ENCODE measurements at places on chromosomes 6 and 20.
A peak's percentile ranks its signal among the peaks of the same experiment; 100 is the strongest.

- DNase-seq: no peak
Observed at GRCh38 chr6:164069350-164069990, 655.0 kb downstream of the QKI start.

DNA sequence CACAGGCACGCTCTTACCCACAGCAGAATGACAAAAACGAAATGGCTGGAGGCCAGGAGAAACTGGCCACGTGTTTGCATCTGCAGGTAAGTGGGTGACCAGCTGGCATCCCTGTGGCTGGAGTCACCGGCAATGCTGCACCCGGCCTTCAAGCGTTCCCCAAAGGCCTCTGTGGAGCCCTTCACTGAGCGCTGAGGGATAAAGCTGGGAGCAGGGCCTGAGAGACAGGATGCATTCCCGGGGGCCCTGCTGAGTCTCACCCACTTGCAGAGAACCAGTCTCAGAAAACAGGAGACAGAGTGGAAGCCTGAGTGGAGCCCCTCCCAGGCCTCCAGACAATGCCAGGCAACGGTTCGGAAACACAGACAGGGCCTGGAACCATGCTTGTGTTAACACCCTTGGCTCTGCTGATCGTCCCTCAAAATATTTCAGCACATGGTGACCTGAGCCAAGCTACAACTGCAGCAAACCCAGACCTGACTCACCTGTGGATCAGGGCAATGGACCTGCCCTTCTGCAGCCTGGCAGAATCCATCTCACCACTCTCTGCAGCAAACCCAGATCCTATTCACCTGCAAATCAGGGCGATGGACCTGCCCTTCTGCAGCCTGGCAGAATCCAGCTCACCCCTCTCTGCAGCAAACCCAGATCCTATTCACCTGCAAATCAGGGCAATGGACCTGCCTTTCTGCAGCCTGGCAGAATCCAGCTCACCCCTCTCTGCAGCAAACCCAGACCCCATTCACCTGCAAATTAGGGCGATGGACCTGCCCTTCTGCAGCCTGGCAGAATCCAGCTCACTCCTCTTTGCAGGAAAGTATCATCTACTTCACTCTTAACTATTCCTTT is 39.8 kb downstream of the TBXT start:
- DNase-seq: no peak

- no peak for DNase-seq
Observed at GRCh38 chr20:4546786-4547185, 174.9 kb upstream of the PRND start.

DNA sequence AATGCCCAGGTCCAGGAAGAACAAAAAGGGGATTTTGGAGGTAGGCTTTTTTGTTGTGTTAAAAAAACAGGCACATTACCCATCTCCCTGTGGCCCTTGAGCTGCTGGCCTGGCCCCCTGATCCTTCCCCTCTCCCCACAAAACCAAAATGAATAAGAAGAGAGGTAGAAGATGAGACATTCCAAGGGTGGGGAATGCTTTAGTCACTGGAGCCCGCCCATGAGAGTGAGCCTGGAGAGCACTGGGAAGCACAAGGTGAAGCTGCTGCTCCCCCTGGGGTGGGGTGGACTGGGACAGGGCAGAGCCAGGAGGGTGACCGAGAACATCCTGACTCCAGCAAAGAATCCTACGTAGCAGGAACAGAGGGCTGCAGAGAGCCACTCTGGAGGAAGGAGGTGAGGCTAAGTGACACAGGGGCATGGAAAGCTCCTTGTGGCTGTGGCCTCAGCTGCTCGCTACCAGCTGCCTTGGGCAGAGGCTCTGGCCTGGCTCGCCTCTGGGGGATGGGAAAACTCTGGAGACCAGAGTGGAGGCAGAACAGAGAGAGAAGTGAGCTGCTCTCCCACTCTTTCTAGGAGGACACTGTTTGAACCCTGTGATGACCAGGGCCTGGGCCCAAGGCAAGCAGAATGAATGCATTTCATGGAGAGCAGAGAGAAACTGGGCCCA is 48.3 kb downstream of the AKAP7 start:
- DNase-seq: no peak

DNA sequence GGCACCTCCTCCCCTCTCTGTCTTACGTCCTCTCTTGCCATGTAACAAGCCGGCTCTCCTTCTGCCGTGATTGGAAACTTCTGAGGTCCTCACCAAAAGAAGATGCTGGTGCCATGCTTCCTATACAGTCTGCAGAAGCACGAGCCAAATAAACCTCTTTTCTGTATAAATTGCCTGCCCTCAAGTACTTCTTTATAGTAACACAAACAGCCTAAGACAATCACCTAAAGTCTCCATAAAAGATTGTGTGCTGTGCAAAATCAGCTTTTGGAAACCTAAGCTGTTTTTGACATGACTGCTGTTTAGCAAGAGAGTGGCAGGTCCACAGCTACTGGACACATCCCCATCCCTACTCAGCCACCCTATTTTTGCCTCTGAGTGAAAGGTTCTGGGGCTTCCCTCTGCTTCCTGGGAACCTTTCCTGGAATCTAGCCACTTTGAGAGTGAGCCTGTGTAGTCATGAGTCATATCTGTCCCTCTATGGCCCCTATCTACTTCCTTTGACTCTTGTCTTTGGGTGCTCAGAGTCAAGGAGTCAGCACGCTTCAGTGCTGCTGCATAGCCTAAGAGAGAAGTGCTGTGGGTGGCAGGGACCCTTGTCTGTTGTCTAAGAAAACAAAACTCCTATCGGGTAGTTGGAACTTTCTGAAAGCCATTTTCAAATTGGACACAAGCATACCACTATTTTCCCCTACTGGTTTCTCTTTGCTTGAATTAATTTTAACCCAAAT is 110.0 kb downstream of the PPP1R14C start:
- DNase-seq: peak; percentile 25

DNA sequence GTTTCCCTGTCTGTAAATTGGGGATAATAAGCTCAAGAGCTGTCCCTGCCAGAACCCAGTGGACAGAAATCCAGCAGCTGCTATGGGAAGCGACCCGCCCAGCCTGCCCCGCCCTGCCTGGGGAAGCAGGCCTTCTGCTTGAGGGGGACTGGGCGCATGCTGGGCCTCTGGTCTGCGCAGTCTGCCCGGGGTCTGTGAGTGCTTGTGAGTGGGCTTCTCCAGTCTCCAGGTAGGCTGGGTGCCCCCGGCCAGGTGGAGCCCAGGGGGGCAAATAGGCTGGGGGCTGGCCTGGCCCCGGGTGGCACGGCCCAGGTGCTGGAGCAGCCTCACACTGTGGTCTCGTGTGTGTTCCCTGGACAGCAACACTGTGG is 648 bp upstream of the RBBP8NL start:
- DNase-seq: no peak

Measured in vagina (tissue), 2 donors.